Left ventricle myocardium inferior (tissue), 1 donor: ENCODE measurements at places on chromosomes 13 and 19. TPM values are rescaled to one million over a fixed set of nuclear protein-coding genes. Genes with fewer than 3 reads are reported as not detected.
A peak's percentile ranks its signal among the peaks of the same experiment; 100 is the strongest.

OR7A5 gene
- not detected for total RNA-seq

RRAS gene
- total RNA-seq = 116 TPM

PNKP gene
- total RNA-seq = 45.1 TPM

FXYD3 gene
- 1.1 TPM for total RNA-seq

HSD17B14 gene
- total RNA-seq = 1.8 TPM

NCCRP1 gene
- total RNA-seq = not detected

PBX4 gene
- not detected for total RNA-seq

NEK5 gene
- total RNA-seq = 0.25 TPM

DNA sequence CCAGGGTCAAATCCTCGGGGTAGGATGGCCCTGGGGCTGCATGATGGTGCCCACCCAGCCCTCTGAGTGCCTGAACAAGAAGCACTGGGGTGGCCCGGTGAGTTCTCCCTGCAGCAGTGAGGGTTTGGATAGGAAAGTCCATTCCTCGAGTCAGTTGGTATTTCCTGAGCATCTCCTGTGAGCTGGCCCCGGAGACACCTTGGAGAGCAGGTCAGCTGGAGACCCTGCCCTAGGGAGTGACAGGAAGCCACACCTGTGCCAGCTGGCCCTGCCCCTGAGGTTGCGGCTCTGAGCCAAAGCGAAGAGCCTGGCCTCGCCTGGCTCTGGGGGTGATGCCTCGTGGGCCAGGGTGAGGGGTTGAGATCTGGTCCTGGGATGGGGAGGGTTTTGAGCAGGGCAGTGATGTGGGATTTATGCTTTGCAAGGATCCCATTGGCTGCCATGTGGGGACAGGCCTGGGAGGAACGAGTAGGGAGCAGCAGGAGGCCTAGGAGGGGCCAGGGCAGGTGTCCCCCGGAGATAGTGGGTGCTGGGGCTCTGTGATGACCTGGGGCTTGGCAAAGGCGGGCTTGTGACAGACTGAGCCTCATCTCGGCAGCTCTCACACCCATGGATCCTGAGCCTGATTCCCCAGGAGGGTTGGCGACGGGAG is 16.0 kb downstream of the CRTC1 start:
- H3K4me1 ChIP-seq = peaks cover 23% of the 10 kb centered on the region
- H3K36me3 ChIP-seq = no peaks in the 10 kb centered on the region
- H3K27ac ChIP-seq = no peak overlapping the region
- no peak for DNase-seq
- no peaks in the 10 kb centered on the region for H3K27me3 ChIP-seq

DNA sequence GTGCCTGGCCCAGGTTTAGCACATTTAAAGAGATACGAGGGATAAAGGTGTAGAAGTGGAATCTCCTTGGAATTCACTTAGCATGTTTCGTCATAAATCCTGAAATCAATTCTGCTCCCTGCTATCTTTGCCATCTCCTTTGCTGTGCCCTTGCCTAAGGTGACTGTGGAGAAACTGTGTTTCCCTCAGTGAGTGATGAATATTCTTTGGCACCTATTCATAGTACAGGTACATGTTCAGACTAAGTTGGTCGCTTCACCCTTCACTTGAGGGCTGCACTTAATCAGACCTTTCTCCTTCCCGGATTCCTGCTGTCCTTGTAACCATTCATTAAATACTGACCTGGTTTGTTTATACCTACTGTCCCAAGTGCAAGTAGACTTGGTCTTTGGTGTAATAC is 17.8 kb downstream of the PCCA start:
- no peak overlapping the region for H3K27ac ChIP-seq
- peaks cover 10% of the 10 kb centered on the region for H3K36me3 ChIP-seq
- H3K4me3 ChIP-seq = no peak overlapping the region
- no peak for DNase-seq

DNA sequence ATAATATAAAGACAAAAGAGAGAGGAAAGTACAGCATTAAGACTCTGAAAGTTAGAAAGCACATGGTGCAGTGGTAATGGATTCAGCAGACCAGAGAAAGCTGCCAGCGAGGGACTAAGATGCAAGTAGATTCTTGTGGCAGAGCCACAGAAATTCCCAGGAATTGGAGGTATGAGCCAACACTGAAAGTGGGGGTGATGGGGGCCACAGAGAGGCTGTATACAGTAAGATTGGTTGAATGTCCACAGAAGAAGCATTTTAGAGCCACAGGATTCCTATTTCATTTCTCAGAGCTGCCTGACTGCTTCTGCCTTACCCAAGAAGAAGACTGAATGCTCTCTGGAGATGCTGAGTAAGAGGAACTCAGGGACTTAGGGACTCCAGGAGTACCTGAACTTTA is 295.0 kb downstream of the LMO7 start:
- H3K27ac ChIP-seq = no peak overlapping the region
- no peak for DNase-seq
- H3K27me3 ChIP-seq = no peaks in the 10 kb centered on the region
- H3K36me3 ChIP-seq = no peaks in the 10 kb centered on the region

- H3K27ac ChIP-seq = no peak overlapping the region
- peak overlapping the region; percentile 48 for H3K4me3 ChIP-seq
- no peaks in the 10 kb centered on the region for H3K36me3 ChIP-seq
These were observed 990 bp downstream of the LMTK3 start for GRCh38 chr19:48510421-48511268.

DNA sequence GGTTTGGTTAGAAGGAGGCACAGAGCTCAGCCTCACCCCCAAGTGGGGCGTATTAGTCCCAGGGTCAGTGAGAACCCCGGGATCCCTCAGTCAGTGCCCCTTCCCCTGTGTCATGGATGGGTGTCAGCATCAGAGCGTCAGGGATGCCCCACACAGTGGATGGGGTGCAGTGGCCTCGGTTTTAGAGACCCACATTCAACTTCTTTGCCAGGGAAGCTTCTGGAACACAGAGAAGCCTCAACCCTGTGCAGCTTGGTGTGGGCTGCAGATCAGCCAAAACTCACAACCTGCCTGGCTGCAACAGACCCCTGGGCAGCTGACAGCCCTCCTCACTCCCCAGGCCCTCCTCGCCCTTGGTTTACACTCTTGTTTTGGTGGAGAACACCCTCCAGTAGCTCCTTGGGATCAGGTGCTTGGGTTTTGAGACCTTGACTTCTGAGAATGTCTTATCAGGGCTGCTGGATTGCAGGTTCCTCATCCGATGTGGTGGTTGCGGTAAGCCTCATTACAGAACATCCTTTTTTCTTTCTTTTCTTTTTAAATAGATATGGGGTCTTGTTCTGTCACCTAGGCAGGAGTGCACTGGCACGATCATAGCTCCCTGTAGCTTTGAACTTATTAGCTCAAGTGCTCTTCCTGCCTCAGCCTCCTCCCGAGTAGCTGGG is 11.0 kb downstream of the ZNF333 start:
- no peaks in the 10 kb centered on the region for H3K27me3 ChIP-seq
- no peaks in the 10 kb centered on the region for H3K4me1 ChIP-seq
- DNase-seq = no peak
- H3K36me3 ChIP-seq = peaks cover 100% of the 10 kb centered on the region

- H3K27me3 ChIP-seq = no peaks in the 10 kb centered on the region
- DNase-seq = no peak
- no peak overlapping the region for H3K27ac ChIP-seq
- H3K36me3 ChIP-seq = no peaks in the 10 kb centered on the region
These were observed 774.1 kb downstream of the LIG4 start for GRCh38 chr13:107441279-107441678.

- DNase-seq = no peak
- H3K27me3 ChIP-seq = no peaks in the 10 kb centered on the region
- no peak overlapping the region for H3K27ac ChIP-seq
- H3K4me3 ChIP-seq = no peak overlapping the region
These were observed 581.5 kb downstream of the FGF9 start for GRCh38 chr13:22252281-22252830.

DNA sequence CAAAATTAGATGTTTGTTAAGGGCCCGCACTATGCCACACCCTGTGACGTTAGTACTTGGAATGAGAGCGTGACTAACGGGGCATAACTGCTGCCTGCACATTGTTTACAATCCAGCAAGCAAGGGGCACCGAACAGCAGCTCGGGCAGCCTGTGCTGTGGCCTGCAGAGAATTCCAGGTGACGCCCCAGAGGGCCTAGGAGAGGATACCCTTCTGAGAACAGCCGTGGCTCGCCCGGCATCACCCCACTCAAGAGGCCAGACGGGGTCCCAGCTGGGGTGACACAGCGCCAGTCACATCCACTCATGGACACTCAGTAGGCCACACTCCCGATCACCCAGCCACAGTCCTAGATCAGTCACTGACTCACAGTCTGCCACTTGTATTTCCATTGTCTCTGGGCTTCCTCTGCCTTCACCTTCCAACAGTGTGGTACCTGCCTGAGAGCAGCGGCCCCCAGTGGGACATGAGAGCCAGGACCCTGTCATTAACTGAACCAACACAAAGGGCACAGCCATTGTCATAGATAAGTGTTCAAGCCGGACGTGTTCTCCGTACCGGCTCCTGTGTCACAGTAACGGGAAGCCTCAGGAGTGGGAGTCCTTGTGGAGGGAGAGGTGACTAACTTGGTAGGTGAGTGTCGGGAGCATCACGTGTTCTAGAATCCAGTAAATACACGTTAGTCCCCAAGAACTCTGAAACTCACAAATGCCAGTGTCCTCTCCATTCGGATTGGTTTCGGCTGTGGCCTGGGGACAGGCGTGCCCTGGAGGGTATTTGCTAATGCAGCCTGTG is 7.5 kb downstream of the ZNF331 start:
- no peak overlapping the region for H3K4me3 ChIP-seq
- H3K27ac ChIP-seq = no peak overlapping the region
- H3K4me1 ChIP-seq = peaks cover 5% of the 10 kb centered on the region
- DNase-seq = no peak

DNA sequence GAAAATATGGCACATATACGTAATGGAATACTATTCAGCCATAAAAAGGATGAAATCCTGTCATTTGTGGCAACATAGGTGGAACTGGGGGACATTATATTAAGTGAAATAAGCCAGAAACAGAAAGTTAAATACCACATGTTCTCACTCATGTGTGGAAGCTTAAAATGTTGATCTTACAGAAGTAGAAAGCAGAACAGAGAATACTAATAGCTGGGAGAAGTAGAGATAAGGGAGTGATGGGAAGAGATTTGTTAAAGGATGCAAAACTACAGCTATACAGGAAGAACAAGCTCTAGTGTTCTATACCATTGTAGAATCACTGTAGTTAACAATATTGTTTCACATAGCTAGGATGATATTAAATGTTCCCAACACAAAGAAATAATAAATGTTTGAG is 68.1 kb downstream of the RUBCNL start:
- H3K4me1 ChIP-seq = no peaks in the 10 kb centered on the region
- H3K36me3 ChIP-seq = no peaks in the 10 kb centered on the region
- DNase-seq = no peak
- H3K27ac ChIP-seq = no peak overlapping the region
- no peak overlapping the region for H3K4me3 ChIP-seq

DNA sequence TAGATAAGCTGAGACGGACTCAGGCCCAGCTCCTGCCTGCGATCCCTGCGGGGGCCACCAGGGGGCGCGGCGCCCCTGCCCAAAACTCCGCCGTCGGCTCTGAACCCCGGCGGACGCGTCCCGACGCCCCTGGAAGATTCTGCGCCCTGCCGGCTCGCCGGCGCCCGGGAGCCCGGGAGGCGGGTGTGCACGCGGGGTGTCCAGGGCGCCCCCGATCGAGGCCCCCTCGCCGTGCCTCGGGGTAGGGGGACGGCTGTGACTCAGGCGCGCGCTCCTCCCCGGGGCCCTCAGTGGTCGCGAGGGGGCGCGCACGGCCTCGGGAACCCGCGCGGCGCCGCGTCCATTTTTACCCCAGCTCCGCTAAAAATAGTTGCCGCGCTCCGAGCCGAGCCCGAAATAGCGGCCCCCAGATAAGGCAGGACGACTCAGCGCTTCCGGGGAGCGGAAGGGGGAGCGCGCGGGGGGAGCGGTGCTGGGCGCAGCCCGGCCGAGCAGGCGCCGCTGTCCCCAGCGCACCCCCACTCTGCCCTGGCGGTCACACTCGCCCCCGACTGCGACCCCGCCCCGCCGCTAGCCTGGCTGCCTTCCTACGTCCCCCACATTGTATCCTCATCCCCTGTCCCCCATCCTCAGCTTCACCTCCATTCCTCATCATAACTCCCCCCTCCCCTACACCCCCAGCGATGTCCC is 16.0 kb upstream of the ERCC1 start:
- peak overlapping the region; percentile 82 for H3K4me3 ChIP-seq
- H3K27me3 ChIP-seq = no peaks in the 10 kb centered on the region
- H3K27ac ChIP-seq = peak overlapping the region; percentile 98
- DNase-seq = peak; percentile 90

GRCh38 chr13:73450583-73450982 is 391.8 kb downstream of the KLF5 start:
- no peak overlapping the region for H3K4me3 ChIP-seq
- DNase-seq = no peak
- no peak overlapping the region for H3K27ac ChIP-seq

GRCh38 chr13:38303816-38304320 is 45.8 kb upstream of the UFM1 start:
- H3K36me3 ChIP-seq = no peaks in the 10 kb centered on the region
- no peak overlapping the region for H3K4me3 ChIP-seq
- H3K27me3 ChIP-seq = no peaks in the 10 kb centered on the region
- no peak overlapping the region for H3K27ac ChIP-seq
- no peak for DNase-seq
- H3K4me1 ChIP-seq = no peaks in the 10 kb centered on the region

GRCh38 chr13:102310691-102311418 is 91.0 kb downstream of the FGF14 start:
- no peaks in the 10 kb centered on the region for H3K36me3 ChIP-seq
- no peak overlapping the region for H3K4me3 ChIP-seq
- H3K27ac ChIP-seq = peak overlapping the region; percentile 74
- no peaks in the 10 kb centered on the region for H3K27me3 ChIP-seq
- peak; percentile 54 for DNase-seq

DNA sequence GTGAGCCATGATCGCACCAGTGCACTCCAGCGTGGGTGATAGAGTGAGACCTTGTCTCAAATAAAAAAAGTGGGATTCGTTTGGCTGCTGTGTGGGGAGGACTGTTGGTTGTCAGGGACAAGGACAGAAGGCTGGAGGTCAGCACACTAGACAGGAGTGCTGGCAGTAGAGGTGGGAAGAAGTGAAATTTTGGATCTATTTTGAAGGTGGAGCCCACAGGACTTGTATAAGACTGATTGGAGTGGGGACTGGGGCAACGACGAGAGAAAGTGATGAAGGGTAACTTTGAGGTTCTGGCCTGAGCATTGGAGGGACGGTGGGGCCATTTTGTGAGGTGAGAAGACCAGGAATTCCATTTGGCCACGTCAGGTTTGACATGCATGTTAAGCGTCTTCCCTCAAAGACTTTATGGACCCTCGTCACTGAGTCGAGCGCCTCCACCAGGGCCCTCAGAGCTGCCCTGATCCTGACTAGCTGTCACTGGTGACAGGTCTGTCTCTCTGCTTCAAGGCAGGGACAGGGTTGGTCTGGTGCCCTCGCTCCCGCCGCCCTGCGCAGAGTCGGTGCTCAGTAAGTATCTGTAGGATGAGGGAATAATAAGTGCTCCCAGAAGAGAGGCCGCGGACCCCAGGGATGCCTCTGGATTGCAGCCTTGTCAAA is 673 bp downstream of the CTU1 start:
- H3K27me3 ChIP-seq = peaks cover 9% of the 10 kb centered on the region
- peaks cover 28% of the 10 kb centered on the region for H3K4me1 ChIP-seq
- peaks cover 26% of the 10 kb centered on the region for H3K36me3 ChIP-seq

GRCh38 chr13:97224544-97225300 is 2.6 kb downstream of the MBNL2 start:
- H3K27ac ChIP-seq = peak overlapping the region; percentile 95
- H3K36me3 ChIP-seq = no peaks in the 10 kb centered on the region
- DNase-seq = no peak
- peak overlapping the region; percentile 74 for H3K4me3 ChIP-seq
- no peaks in the 10 kb centered on the region for H3K27me3 ChIP-seq

GRCh38 chr13:97388373-97388772 is 45.6 kb upstream of the RAP2A start:
- H3K27me3 ChIP-seq = no peaks in the 10 kb centered on the region
- H3K27ac ChIP-seq = peak overlapping the region; percentile 31
- peaks cover 24% of the 10 kb centered on the region for H3K36me3 ChIP-seq
- no peak for DNase-seq
